ENCODE measurements at places on chromosomes 2 and 18.

DNA sequence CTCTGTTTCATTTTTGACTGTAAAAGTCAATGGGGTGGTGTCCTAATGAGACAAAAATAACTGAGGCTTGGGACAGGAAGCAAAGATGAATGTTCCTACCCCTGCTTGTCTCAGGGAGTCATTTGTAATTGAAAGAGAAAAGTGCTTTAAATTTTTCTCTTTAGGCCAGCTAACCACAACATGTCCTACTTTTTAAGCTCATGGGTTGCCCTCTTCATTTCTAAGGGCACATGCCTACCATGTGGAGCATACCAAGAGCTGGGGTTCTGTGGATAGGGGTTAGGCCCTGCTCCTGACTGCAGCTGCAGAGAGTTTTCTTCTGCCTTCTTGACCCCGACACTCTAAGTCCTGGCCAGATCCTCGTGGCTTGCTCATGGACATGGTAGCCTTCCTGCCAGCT is 96.8 kb upstream of the ARL4C start:
- peak; percentile 12 for DNase-seq

GRCh38 chr2:66070721-66071602 is 364.0 kb upstream of the MEIS1 start:
- DNase-seq: no peak

DNA sequence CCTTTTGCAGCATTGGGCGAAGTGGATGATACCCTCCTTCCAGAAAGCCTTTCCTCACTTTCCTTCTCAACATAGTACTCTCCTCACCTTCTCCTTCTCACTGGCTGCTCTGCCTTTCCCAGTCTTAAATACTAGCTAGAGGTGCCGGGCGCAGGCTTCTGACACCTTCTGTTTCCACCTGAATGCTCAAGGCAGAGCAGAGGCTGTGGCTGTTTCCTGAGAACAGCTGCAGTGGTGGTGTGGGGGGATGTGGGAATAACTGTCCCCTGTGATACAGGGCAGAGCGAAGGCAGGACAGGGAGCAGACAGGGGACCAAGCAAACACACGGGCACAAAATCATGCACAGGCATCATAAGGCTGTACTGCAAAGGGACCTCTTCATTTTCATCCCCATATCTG is 303.1 kb downstream of the SS18 start:
- DNase-seq: no peak

DNA sequence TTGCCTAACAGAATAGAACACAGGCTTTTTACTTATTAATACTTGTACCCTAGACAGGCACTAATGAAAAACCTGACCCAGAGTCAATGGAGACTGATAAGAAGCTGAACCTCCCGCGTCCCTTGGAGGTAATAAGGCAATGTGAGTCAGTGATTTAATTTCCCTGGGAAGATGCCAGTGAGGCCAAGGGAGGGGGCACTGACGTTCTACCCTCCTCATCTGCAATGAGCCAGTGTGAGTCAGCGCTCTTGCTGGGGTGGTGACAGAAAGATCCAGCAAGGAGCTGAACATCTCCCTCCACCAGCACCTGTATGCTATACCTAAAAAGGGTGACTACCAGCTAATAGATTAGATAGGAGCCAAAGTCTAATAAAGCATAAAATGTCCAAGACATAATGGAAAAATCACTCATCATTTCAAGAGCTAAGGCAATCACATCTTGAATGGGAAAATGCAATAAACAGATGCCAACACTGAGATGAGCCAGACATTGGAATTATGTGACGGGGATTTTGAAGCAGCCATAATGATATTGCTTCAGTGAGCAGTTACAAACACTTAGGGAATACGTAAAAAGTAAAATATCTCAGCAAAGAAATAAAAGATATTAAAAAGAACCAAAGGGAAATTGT is 116.9 kb downstream of the TPGS2 start:
- peak; percentile 87 for DNase-seq

DNA sequence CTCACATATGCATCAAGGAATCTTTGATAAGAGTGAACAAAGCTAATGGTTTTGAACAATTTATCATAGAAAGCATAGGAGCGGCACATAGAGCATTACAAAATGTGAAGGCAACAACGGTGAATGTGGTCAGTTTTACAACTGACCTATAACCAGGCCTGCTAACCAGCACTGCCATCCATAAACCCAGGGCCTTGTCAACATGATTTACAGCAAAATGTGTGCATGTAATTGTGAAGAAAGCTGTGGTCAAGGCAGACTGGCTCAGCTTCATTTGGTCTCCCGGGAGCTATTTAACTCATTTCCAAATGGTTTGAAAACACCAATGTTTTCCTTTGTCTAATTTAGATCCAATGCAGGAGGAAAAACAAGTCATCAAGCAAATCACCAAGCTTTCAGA is 119.8 kb downstream of the DHRS9 start:
- DNase-seq: no peak

GRCh38 chr2:17538844-17539554 is 1.5 kb upstream of the VSNL1 start:
- peak; percentile 78 for DNase-seq

- no peak for DNase-seq
Measured at GRCh38 chr18:63284827-63285733, 34.5 kb downstream of the BCL2 start.

- DNase-seq: peak; percentile 72
Measured at GRCh38 chr2:85999061-85999831, 106.4 kb downstream of the POLR1A start.
